Vagina (tissue), 2 donors: ENCODE measurements at places on chromosomes 12 and 14.

DNA sequence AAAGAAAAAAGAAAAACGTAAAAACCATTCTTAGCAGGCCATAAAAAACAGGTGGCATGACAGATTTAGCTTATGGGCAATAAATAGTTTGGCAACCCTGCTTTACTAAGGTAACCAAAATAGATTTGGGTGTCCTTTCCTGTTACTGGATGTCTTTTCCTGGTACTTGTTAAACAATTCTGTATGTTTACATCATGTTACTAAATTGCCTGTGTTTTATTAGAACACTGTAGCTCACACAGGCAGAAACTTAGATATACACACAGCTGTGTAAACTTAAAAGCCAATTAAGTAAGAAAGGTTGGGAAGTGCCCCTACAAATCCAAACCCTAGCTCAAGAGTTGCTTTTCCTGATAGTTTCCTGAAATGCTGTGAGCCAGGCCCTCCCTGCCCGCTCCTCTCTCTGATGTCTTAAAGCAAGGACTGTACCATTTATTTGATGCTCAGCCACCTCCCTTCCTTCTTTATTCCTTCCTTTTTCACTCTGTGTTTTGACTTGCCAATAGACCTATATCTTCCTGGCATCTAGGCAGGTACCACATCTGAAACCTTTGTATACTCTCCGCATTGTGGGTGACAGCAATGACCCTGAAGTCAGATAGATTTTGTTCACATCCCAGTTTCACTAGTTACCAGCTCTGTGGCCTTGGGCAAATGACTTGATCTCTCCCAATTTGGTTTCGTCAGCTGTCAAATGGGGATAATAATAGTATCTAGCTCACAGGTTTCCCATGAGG lies 3.7 kb upstream of the CAMKK2 start:
- no peak for DNase-seq

- DNase-seq = no peak
Measured at GRCh38 chr14:98791661-98792060, 480.3 kb downstream of the BCL11B start.

- DNase-seq = no peak
Measured at GRCh38 chr14:103311171-103311997, 22.7 kb upstream of the EIF5 start.

DNA sequence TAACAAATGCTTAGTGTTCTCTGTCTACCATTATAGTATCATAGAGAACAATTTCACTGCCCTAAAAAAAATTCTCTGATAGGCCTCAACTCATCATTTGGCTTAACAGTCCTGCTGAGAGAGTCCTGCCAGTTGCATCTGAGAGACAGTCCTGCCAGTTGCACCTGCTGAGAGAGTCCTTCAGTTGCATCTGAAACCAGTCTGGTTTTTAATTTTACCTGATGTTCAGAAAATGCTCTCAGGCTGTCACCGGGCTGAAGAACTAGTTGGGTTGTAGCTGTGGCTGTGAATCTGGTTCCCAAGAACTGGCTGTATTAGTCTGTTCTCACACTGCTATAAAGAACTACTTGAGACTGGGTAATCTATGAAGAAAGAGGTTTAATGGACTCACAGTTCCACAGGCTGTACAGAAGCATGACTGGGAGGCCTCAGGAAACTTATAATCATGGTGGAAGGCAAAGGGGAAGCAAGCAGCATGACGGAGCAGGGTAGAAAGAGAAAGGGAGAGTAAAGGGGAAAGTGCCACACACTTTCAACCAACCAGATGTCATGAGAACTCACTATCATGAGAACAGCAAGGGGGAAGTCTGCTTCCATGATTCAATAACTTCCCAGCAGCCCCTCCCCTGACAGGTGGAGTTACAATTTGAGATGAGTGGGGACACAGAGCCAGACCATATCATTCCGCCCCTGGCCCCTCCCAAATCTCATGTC lies 51.6 kb downstream of the PRKCH start:
- DNase-seq = no peak

DNA sequence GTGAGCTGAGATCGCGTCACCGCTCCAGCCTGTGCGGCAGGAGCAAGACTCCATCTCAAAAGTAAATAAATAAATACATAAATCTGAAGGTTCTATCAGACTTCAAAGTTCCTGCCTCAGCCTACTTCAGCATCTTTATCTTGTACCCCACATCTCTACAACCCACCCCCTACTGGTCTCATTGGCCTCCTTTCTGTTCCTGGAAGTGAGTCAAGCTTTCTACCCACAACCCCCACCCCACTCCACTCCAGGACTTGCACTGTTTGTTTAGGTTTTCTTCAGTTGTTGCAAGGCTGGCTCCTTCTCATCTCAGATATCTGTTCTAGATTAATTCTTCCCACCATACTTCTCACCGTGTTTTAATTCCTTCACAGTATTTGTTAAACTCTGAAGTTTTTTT lies 714 bp upstream of the PSMC6 start:
- DNase-seq = no peak

DNA sequence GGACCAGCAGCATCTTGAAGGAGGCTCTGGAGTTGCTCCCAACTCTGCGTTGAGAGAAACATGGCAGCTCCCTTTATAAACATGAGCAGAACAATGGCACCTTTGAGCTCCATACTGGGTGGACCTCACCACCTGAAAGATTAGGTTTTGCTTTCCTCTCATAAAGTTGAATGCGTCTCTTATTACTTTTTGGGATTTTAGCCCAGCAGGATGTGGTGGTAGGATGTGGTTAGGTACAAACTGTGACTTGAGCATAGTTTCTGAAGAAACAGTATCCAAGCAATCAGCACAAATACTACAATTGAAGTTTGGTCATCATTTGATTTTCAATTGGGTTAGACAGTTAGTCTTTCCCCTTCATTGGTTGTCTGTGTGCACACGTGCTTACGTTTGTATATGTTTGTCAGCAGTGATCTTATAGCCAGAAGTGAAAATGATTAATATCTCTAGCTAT lies at the start of gene PRR4:
PRR4 (minus strand) TSS at position 51 of the 454 bp plus-strand sequence; CDS start at position 13, 38 bp downstream.
- DNase-seq = no peak

DNA sequence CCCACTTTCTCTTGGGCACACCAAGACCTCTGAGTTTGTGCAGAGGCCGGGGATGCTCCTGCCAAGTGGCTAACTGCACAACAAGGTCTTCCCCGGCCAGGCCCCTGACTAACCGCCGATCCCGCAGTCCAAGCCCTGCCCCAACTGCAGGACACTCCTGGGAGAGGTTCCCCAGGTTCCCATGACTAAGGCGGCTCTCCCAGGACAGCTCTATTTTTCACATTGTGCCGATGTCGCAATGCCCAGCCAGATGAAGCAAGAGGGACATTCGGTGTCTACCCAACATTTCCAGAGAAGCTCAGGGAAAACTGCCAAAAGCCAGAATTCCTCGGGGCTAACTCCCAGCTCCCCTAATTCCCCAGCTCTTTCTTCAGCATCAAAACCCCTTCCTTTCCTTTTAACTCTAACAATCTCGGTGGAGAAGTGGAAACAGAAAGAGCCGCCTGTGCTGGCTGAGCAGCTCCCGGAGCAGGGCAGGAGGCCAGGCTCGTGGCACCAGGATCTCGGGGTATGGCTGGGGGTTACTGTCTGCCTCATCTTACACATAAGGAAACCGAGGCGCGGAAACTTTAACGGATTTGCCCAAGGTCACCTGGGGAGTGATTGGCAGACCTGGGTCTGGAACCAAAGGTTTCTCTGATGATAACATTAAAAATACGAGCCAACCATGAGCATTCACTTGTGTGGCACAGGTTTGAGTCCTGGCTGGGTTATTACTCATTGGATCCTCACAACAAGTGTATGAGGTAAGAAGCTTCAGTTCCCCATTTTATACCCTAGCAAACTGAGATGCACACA lies 318.2 kb downstream of the BCL11B start:
- DNase-seq = peak; percentile 95

DNA sequence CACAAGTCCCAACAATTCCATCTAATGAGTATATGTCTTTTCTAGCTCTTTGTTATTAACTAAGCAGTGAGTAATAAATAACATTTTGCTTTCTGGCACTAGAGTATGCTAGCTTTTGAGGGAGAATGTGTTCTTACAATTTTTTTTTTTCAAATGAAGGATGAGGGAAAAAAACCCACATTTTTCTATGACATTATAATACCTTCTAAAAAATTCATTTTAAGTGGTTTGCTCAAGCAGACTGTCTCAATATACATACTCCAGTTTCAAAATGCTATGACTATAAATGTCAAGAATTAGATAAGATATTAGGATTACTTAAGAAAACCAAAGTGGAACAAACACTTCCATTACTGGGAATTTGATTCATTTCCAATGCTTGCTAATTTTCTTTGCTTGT lies 394.6 kb downstream of the C12orf75 start:
- DNase-seq = no peak

GRCh38 chr14:21109377-21110138 lies 8.7 kb downstream of the TMEM253 start:
- no peak for DNase-seq

GRCh38 chr14:94244182-94244581 lies 48.9 kb downstream of the SERPINA10 start:
- no peak for DNase-seq

DNA sequence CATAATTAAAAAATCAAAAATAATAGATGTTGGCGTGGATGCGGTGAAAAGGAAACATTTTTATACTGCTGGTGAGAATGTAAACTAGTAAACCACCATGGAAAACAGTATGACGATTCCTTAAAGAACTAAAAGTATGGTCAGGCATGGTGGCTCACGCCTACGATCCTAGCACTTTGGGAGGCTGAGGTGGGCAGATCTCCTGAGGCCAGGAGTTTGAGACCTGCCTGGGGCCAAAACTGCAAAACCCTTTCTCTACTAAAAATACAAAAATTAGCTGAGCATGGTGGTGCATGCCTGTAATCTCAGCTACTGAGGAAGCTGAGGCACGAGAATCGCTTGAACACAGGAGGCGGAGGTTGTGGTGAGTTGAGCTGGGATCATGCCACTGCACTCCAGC lies 195.7 kb upstream of the BMP4 start:
- no peak for DNase-seq

DNA sequence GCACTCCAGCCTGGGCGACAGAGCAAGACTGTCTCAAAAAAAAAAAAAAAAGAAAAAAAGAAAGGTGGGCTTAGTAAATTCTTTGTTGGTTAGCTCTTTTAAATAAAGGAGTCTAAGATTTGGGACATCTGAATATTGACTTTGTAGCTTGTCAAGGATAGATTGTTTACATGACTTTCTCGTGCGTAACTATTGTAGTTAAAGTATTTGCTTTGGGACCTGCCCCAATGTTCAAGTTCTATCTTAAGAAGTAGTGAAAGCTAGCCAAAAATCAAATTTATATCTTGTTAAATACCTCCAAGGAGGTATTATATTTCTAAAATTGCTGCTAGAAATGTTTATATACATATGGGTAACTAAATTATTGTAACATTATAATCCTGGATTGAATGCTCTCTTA lies 32.4 kb downstream of the PTPN21 start:
- no peak for DNase-seq

DNA sequence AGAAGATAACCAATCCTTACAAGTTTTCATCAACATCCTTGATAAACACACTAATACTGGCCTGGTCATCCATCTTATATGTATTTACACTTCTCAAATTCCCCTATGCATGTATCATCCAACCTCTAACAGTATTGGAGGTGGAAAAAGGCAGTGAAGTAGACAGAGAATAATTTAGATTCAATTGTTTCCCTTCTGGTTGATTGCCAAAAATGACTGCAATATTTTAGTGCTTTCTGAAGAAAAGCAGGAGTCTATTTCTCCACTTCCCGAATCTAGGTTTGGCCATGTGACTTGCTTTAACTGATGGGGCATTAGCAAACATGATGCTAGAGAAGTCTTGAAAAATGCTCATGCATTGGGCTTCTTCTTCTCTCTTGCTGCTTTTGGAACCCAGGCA lies 78.3 kb upstream of the METAP2 start:
- DNase-seq = no peak

DNA sequence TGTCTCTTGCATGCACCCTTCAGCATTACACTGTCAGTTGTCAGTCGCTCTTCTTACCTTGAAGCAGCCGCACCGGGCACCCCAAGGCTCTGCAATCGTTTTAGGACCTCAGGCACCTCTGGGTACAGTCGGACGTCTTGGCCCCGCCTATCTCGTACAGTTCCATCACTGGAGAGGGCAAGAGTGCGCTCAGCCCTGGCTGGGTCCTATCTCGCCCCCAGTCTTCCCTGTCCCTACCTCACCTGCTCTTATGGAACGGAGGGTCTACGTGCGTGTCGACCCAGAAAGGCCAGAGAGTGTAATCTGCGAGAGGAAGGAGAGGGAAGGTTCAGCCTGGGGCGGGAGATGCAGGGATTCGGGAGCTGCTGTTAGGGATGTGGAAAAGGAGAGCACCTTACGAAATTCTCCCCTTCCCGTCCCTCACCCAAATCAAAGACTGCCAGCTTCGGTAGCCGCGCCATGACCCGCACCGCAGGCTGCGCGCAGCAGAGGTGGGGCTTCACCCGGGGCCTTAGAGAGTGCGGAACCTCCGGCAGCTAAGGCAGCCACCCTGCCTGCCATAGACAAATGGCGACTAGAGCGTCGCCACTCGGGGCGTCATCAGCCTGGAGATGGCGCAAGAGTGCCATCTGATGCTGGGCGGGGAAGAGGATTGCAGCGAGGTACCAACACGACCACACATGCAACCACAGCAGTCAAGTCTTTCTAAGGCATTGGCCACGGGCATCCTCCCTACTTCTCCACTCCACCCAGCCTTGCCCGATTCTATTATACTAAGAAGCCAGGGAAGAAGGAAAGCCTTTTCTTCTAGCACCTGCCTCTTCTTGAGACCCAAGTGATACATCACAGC lies at the start of gene MDP1:
MDP1 (minus strand) TSS at position 572 of the 850 bp plus-strand sequence; CDS start at position 461, 111 bp downstream.
- DNase-seq = no peak

- no peak for DNase-seq
Measured at GRCh38 chr14:74935360-74935680, 12.3 kb upstream of the RPS6KL1 start.

- DNase-seq = no peak
Measured at GRCh38 chr12:3274664-3275063, 197.5 kb downstream of the TSPAN9 start.

GRCh38 chr14:74951443-74952179 lies 3.8 kb downstream of the PGF start:
- DNase-seq = no peak

DNA sequence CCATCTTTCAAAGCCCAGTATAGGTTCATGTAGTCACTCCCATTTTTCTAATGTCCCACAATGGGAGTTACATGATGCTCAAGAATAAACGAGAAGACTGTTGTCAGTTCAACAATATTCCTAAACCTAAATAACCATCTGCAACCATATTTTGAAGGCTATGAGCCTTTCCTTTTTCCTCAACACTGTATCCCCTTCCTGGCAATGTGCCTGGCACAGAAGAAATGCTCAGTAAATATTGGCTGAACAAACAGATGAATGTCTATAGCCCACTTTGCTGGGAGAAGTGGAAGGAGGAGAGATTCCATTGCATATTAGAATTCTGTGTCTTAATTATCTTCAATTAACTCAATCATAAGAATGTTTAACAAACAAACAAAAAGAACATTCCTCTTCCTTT lies 6.1 kb downstream of the ARMH4 start:
- no peak for DNase-seq

GRCh38 chr12:31506515-31507306 lies 84.2 kb downstream of the DENND5B start:
- DNase-seq = no peak

- no peak for DNase-seq
Measured at GRCh38 chr12:90965204-90965603, 10.2 kb upstream of the CCER1 start.

- DNase-seq = no peak
Measured at GRCh38 chr12:102326982-102327381, 129.3 kb upstream of the PMCH start.
